NT2/D1 (cell line): ENCODE measurements at places on chromosomes 3 and 15.

DNA sequence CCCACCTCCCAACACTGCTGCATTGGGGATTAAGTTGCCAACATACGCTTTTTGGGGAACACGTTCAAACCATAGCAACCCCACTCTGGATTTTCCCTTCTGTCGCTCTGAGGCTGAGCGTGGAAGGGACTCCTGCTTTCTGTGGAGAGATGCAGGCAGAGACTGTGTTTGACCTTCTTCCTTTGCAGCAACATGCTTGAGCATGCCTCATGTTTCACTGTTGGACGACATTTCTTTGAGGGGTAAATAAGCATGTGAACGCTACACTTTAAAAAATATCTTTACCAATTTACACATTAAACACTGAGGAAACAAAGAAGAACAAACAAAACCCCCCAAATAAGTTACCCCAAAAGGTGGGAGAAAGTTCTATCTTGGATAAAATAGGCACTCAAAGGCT is 14.2 kb upstream of the MAPK6 start:
- DNase-seq: no peak

- no peak for DNase-seq
Observed at GRCh38 chr3:38541806-38542205, 45.7 kb downstream of the EXOG start.

DNA sequence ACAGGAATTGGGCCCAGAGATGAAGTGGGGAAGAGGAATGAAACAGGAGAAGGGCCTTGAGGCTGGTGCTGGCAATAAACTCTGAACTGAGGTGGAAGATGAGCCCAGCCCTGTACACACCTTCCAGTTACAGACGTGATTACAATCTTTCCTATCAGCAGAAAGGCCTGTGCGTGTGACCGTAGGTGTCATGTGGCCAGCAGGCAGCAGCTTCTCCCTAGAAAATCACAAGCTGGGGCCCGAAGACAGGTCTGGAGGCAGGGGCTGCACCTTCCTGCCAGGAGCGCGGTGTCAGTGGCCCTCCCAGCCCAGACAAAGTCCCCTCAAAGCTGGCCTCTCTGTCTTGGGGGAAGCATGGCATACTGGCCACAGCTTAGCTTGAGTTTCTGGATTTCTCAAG is 16.7 kb upstream of the PIGZ start:
- no peak for DNase-seq

- DNase-seq: no peak
Observed at GRCh38 chr15:72676838-72677237, 9.1 kb downstream of the HIGD2B start.

DNA sequence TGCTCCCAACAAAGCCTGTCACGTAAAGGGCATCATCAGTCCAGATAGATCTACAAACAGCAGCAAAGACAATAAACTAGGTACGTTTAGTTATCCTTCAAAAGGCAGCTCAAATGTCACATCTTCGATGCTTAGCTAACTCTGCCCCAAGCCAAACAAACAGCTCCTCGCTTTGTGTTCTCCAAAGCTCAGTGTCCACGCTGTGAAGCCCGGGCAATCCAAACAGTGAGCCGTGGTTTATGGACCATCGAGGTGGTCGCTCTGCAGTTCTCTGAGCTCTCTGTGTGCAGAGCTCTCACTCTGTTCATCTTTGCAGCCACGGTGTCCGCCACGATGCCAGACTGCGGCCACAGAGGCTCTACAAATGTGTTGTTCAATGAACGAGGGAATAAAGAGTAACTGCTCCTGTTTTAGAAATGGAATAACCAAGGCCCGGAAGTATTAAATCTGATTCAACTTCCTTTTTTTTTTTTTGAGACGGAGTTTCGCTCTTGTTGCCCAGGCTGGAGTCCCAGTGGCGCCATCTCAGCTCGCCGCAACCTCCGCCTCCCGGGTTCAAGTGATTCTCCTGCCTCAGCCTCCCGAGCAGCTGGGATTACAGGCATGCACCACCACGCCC is 117.2 kb upstream of the FAM174B start:
- DNase-seq: no peak

DNA sequence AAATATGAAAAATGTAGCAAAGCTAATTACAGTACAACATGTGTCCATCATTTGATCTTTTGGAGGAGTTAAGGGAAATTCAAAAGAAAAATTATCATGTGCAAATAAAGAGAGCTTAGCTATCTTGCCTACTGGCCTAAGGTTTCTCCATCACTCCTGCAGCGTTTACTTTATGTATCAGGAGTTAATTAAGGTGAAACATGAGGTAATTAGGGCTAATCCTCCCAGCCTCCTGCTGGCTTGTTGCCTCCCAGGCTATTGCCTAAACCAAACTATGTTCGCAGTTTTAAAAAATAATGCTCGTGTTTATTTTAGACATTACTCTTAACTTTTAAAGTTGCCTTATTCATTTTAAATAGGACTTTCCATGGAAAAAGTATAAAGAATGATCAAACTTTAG is 367.5 kb downstream of the ROBO2 start:
- DNase-seq: no peak
